Germinal center (tissue), 1 donor: ENCODE measurements at places on chromosomes 13 and 19.
A peak's percentile ranks its signal among the peaks of the same experiment; 100 is the strongest.

DNA sequence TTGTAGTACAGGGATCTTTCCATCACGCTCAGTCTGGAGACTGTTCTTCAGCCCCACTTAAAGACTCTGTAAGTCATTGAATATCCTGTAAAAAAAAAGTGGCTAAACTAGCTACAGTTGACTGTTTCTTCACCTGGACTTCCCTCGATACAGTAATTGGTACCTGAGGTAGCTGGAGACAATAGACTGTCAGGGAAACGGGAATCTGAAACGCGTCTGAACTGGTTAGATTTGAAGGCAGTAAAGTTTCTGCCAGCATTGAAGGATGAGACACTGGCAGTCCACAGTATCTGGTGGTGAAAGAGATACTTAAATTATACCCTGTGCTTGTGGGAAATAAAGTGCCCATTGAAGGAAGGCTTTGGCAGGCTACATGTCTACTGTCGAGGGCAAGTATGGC is 550.5 kb downstream of the IRS2 start:
- DNase-seq: no peak

GRCh38 chr19:38028913-38029510 is 122.0 kb downstream of the SIPA1L3 start:
- DNase-seq: no peak

DNA sequence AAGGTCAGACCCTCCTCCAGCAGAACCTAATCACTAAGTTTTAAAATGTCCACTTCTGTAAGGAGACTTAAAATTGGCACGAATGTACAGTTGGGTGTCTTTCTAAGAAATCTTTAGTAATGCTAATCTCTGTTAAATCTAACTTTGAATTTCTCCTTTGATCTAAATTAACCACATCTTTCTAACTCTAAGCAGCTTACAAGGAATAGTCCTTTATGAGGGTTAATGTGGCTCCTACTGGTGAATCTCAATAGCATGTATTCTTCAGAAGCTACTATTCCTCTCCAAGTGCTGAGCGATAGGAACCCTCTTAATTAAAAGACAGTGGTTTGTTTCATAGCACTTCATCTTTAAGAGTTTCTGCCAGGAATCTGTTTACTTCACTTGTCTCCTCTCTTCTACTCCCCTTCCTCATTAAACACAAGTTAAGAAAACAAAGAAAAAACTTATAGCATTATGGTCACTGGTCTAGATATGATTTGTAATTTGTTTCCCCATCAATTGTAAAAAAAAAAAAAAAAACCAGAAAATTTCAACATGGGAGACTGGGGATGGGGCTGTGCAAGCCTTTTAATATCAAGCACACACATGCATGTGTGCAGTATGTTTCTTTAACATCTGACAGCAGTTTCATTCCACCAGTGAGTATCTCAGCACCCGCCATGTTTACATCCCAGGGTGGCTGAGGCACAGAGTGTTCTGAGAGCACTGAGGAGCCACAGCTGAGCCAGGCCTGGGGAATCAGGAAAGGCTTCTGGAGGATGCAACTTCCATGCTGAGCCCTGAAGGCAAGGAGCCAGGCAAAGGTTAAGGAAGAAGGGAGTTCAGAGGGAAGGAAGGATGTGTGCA is 57.7 kb downstream of the ATP7B start:
- no peak for DNase-seq

- peak; percentile 90 for DNase-seq
Observed at GRCh38 chr19:34999498-35000337, at the start of gene GRAMD1A. Gene GRAMD1A (plus strand): TSS chr19:35000323. CDS start chr19:35000479, 156 bp downstream.

DNA sequence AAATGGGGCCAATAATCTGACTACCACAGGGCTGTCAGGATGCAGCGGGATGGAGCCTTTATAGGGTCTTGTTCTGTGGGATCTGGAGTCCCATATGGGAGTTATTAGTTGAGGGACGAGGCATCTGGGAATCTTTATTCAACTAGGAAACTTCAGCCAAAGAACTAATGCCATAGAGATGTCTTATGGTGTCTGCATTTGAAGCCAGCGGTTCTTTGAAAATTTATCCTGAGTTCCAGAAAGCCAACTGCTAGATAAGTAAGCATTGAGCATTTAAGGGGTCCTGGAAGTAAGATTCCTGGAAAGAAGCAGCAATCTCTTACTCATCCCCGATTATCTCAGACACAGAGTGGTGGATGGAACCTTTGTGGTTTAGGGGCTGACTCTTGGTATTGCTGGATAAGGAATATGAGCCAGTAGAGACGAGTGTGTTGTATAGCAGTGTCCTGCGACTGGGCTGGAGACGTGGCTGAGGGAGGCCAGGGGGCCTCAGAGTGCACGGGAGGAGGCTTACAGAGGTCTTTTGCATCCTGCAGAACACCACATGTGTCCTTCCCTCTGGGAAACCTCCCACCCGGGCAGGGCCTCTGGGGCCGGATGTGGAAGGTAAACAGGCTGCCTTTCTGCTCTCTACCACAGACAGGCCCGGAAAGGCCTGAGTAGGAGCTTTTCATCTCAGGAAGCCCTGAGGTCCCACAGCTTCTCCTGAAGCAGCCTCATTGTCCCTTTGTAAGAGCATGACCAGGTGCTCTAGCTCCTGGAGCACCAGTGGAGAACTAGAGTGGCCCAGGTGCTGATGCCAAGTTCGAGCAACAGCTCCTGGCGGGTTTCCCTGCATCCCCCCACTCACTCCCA is 28.8 kb downstream of the ACTN4 start:
- no peak for DNase-seq

- DNase-seq: no peak
Observed at GRCh38 chr13:97194479-97194878, 27.7 kb upstream of the MBNL2 start.

DNA sequence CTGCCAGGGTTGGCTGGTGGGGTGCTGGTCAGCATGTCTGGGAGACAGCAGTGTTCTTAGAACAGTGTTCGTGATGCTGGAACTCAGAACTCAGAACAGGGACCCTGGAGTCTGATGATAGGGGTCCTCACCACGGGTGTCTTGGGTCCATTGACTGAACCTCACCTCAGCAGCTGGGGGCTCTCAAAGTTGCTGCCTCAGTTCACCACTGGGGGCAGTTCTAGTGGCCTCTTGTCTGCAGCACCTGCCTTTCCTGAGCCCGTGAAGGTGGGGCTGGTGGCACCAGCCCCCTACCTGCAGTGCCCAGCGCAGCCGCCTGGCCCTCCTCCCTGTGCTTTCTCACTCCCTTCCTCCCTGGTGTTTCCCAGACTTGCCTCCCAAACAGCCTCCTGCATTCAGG is 28.5 kb downstream of the SAFB start:
- no peak for DNase-seq

DNA sequence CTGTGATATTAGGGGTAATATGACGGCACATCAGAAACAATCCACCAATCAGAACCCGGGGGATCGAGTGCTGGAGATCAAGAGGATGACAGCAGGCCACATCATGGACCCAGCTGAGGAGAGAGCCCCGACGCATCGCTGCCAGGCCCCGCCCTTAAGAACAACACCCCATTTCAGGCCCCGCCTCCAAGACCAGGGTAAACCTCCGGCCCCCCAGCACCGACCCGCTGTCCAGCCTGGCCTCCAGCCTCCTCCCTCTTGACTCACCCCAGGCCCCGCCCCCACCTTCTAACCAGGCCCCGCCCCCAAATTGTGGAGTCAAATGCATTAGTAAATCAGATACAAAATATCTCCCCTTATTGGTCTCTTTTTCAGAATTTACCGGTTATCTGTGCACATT is 4.7 kb upstream of the ZNF611 start:
- DNase-seq: no peak

DNA sequence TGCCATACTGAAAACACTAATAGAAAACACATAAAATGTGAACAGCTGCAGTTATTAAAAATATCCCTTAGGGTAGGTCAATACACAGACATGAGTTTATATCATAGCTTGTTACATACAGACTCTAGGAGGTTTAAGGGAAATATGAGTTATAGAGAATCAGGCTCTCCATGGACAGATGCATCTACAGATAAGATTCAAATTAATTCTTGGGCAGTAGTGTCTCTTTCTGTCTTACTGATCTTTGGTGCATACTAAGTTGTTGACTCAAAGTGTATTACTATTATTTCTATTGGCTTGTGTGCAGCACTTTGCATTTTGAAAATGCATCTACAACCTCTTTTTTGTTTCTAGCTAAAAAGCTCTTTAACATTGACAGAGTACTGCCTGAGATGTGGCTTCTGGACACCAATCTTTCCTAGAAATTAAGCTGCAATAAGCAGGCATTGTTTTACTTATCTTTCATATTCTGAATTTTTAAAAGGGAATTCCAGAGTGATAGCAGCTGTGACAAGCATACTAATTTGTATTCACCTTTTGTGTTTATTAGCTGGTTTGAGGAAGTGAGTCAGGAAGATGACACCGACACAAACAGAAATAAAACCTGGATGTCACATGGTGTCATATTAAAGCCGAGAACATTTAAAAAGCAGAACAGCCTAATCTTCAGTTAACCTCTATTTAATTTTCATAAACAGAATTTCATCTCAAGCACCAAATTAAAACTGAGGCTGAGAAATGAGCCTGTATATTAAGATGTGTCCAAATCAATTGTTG is 399.0 kb downstream of the PCDH9 start:
- peak; percentile 9 for DNase-seq

DNA sequence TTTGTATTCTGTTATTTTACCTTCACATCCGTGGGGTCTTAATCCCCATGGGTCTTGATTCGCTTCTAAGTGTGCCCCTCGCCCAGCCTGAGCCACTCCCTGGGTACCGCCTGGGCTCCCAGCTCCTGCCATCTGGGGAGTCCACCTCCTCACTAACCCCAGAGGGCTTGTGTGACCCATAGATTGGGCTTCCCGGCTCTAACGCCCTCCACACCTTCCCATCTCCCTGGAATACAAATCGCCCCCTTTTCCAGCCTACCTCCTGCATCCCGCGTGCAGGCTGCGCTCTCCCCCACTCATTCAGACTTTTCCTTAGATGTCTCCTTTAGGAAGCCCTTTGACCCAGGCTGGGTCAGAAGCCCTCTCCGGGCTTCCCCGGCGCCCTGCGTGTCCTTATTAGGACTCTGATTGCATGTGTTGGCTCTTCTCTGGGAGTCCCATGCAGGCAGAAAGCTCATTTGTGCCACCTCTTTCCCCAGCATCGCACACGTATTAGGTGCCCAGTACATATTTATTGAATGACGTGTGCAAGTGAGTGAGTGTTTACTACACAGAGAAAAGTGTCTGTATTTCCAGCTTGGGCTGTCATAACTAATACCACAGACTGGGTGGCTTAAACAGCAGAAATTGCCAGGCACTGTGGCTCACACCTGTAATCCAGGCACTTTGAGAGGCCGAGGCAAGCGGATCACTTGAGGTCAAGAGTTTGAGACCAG is 757 bp downstream of the CCDC124 start:
- DNase-seq: no peak

DNA sequence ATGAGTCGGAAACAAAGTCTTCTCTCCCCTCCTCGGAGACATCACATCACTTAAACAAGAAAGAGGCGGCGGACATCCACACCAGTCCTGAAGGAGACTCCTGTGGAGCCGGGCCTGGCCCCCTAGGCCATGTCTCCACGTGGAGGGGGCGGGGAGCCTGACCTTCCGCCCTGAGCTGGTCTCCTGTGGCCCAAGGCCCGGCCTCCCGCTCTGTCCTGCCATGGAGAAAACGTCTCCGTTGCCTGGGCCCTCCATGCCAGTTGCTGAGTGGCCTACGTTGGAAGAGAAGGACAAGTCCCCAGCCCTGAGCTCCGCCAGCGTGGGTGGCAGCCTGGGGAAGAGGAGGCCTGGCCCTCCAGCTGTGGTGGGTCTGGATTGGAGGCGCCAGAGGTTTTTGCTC is 5.5 kb upstream of the CACTIN start:
- DNase-seq: no peak

DNA sequence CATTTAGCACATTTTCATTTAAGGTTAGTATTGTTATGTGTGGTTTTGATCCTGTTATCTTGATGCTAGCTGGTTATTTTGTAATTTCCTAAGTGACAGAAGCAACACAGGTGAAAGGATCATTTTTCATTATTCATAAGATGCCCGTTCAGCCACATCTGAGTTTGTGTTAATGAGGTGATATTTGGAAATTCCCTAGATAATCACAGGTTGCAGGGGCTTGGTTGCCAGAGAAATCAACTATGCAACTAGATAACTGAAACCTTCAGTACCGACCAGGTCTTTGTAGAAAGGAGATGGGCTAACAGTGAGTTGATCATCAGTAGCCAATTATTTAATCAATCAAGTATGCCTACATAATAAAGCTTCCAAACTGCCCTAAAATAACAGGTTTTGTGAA is 121.3 kb upstream of the UFM1 start:
- DNase-seq: no peak

- DNase-seq: no peak
Observed at GRCh38 chr13:99662678-99663077, 161.4 kb downstream of the TM9SF2 start.

GRCh38 chr19:14476673-14477401 is 1.7 kb upstream of the PTGER1 start:
- DNase-seq: no peak

- no peak for DNase-seq
Observed at GRCh38 chr19:6297202-6297601, 17.4 kb upstream of the MLLT1 start.

DNA sequence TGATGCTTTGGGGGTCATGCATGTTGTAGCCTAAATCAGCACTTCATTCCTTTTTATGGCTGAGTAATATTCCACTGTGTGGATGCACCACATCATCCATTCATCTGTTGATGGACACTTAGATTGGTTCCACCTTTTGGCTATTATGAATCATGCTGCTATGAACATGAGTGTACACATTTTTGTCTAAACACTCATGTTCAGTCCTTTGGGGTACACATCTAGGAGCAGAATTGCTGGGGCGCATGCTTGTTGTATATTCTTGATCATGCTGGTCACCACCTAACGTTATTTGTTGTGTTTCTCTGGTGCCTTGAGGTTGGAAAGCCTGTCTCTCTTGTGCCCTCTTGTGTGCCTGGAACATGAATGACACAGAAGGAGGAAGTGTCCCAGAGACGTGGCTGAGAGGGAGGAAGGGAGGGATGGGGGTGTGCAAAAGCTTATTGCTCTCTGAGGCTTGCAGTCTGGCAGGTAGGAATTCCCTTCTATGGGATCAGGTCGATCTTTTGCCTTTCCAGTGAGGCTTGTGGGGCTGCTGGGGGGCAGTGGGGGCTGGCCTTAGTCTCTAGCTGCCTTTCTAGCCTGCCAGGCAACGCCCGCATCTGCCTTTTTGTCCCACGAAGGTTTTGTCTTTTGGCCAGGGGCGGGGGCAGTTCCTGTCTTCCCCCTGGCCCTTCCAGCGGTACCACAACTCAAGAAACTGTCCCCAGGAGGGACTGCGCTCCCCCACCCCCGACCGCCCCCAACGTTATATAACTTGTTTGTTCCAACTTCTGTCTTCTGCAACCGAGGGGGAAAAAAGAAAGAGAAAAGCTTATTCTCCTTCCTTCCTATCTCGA is 7.6 kb downstream of the KLHL26 start:
- no peak for DNase-seq

- DNase-seq: no peak
Observed at GRCh38 chr19:34692549-34692948, 15.1 kb downstream of the ZNF302 start.

GRCh38 chr19:6866741-6867151 is 20.6 kb upstream of the ADGRE1 start:
- no peak for DNase-seq
